ENCODE measurements at places on chromosomes 6 and 20. TPM values are rescaled to one million over a fixed set of nuclear protein-coding genes. Genes with fewer than 3 reads are reported as not detected.

MOXD1 gene
- total RNA-seq: 2.0 TPM

MYB gene
- 0.23 TPM for total RNA-seq

SNAP25 gene
- 0.62 TPM for total RNA-seq

DBNDD2 gene
- 141 TPM for total RNA-seq

LY6G6F gene
- not detected for total RNA-seq

GRCh38 chr6:85561750-85562357, 31.8 kb downstream of the SNX14 start:
- no peak for DNase-seq

GRCh38 chr6:4805553-4806336, 29.5 kb downstream of the CDYL start:
- DNase-seq: no peak

DNA sequence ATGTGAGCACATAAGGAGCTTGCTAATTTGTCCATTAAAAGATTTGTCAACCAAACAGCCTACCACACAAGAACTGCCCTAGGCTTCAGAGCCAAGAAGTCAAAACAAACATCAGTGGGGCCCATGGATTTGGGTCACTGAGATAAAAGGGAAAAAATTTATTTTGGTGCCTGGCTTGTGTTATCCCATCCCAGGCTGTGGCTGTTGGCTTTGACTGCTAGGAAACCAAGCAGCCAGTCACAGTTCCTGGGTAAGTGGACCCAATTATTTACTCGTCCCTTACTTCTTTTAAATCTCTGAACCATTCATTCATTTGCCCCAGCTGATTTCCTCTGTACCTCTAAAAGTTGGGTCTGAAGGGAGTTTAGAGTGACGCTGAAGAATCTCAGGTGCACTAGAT, 41.3 kb downstream of the EDN1 start:
- DNase-seq: no peak

DNA sequence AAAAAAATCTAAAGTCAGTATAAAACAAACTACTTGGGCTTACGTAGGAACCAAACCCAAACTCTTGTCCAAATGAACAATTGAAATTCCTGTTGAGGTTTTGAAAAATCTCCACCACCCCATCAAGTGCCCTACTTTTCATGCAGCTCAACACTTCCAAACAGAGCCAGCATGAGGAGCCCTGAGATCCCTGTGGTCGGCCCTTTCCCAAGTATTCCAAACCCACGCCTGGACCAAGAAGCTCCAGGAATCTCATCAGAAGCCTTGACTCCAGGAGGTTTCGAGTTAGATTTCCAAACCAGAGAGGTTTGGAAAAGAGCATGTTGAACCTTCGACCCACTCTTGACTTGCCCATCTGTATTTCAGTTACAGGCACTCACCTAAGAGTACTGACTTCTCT, 179.3 kb downstream of the MTFR2 start:
- no peak for DNase-seq

DNA sequence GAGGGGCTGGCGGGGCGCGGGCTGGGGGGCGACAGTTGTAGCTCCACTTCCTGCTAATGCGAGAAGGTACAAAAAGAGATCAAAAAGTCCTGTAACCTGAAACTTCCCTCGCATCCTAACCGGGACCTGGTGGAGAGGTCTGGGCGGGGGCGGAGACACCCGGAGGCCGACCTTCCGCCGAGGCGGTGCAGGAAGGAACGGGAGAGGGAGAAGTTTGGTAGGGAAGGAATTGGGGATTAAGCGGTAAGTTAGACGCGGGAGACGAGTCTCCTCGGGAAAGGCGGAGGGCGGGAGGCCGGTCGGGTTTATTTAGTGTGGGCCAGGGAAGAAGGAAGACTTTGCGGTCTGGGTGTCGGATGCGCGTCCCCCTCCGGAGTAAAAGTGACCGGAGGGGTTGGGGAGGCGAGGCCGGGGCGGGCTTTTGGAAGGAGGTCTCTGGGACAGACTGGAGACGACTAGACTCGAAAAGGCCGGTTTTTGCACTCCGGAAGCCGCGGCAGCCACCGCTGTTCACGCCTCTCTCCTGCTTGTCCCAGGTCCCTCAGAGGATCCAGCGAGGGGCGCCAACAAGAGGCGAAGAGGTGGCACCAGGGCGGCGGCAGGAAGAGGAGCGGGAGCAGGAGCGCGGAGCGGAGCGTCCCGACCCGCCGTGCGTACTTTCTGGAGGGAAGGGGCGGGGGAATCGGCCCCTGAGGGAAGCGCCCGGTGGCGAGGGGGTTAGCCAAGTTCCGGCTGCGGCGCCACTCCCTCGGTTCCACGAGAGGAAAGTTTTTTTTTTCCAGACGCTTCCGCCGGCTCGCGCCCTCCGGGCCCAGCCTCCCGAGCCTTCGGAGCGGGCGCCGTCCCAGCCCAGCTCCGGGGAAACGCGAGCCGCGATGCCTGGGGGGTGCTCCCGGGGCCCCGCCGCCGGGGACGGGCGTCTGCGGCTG, 734 bp downstream of the TPBG start:
- peak; percentile 88 for DNase-seq

DNA sequence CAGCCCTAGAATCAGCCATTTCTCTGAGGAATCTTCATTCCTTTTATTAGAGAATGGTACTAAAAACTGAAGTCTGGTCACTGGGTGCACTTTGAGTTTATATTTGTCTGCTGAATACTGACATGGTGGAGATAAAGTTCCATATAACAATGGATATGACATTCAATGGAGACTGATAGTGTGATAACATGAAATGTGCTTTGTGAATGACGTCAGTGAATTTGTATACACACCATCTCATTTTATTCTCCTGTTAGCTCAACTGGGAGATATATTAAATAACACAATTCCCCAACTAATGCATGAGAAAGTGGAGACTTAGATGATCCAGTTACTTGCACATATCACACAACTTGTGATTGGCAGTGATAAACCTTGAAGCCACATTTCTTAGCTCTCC, 446.7 kb downstream of the DOK5 start:
- no peak for DNase-seq

GRCh38 chr6:159727717-159728445, 575 bp downstream of the WTAP start:
- peak; percentile 87 for DNase-seq
